ENCODE measurements at places on chromosomes 1 and 21.

DNA sequence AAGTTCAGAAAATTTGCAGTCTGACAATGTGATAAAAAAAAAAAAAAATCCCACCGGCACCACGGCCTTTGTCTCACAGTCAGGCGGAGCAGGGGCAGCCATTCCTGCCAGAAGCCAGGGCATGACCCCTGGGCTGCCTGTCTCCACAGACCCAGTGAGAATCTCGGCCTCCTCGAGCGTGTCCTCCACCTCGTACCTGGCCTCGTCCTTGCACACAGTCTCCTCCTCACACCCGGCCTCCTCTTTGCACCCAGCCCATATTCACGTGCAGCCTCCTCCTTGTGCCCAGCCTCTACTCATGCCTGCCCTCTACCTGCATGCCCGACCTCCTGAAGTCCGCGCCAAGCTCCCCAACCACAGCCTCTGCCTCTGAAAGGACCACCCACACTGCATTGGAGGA is 182.0 kb downstream of the AGBL4 start:
- DNase-seq, result no peak

DNA sequence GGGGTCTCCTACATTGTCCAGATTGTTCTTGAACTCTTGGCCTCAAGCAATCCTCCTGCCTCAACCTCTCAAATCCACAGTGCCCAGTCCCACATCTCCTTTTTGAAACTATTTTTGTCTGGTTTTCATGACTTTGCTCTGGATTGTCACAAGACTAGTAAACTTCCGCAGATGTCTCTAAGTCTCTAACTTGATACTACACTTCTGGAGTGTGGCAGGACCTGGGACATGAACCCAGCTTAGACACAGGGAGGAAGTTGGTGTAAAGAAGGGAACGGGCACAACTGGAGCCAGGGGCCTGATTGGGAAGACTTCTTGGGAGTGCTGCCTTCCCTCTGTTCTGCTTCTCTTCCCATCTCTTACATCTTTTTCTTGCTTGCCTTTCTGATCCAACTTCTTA is 16.2 kb upstream of the DISC1 start:
- no peak for DNase-seq

GRCh38 chr1:187313115-187313514 is 484.4 kb downstream of the PLA2G4A start:
- no peak for DNase-seq

- peak; percentile 12 for DNase-seq
Observed at GRCh38 chr1:233597489-233597901, 16.4 kb upstream of the KCNK1 start.

- DNase-seq, result no peak
Observed at GRCh38 chr1:33320619-33321165, at the start of gene A3GALT2. Gene A3GALT2 (minus strand): TSS chr1:33321098. CDS start chr1:33321098, 0 bp downstream.

DNA sequence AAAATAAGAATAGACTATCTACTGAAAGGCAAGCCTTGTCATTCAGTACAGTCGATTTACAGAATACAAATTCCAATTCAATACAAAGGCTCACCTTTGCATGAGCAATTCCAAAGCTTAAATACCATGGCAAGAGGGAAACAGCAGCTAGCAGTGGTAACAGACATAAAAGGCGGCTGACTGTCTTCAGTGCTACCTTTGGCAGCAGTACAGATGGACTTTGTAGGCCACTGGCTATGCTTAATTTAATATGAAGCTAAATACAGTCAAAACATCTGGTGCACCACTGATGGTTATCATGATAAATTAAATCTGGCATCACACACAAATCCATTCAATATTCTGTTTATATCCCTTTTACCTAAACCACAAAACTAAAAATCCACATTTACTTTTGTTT is 62.4 kb downstream of the RERE start:
- no peak for DNase-seq

- DNase-seq, result peak; percentile 59
Observed at GRCh38 chr1:1430114-1430982, 5.1 kb upstream of the VWA1 start.

- DNase-seq, result peak; percentile 68
Observed at GRCh38 chr1:167401260-167401873, 117.0 kb downstream of the CD247 start.

GRCh38 chr1:233359431-233359830 is 31.9 kb downstream of the MAP3K21 start:
- no peak for DNase-seq

Measured in iris pigment epithelial cell (primary cell).